ENCODE measurements at places on chromosomes 2 and 18.
A peak's percentile ranks its signal among the peaks of the same experiment; 100 is the strongest.

DNA sequence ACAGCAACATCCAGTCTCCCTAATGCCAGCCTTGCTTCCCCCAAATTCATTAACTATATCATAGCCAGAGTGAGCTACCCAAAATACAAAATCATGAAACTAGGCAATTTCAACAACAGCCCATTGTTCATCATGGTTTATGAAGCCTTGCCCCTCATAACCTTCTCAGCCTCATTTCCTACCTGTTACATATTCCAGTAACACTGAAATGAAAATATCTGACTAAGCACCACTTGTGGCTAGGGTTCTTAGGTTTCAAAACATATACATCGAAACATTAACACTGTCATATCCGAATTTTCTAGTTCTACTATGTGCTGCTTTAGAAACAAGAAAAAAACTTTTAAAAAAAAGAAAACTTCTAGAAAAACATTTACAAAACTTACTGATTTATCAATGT is 59.5 kb downstream of the ATAD2B start:
- DNase-seq = no peak

GRCh38 chr2:95024960-95025405 is 525 bp upstream of the MAL start:
- no peak for DNase-seq

DNA sequence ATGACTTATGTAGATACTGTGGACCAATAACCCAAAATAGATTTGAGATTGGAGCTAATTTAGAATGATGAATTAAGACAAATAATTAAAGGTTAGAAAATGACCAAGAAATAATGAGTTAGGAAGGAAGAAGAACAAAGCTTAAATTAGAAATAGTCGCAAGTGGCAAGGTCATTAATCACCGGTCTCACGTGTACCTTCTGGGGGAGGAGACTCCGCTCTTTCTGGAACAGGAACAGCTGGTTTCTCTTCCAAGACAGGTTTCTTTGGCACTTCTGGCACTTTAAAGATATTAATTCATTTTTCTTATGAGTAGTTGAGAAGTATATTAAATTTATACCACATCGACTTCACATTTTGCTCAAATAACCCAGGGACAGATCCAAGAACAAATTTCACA is 156.7 kb downstream of the TTN start:
- DNase-seq = no peak

DNA sequence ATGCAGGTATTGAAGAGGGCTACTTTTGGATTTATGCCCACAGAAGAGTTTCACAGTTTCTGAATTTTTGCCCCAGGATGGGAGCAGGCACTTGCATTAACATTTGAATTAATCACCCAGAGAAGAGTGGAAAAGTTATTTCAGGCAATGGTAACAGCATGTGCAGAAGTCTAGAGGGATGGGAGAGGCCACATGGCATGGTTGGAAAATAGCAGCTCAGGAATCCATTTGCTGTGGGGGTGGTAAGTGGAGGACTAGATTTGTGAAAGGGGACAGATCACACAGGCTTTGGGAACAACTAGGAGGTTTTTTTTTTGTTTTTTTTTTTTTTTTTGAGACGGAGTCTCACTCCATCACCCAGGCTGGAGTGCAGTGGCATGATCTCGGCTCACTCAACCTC is 65.2 kb downstream of the NEDD4L start:
- DNase-seq = no peak

GRCh38 chr18:78731398-78732032 is 248.1 kb upstream of the SALL3 start:
- DNase-seq = no peak

DNA sequence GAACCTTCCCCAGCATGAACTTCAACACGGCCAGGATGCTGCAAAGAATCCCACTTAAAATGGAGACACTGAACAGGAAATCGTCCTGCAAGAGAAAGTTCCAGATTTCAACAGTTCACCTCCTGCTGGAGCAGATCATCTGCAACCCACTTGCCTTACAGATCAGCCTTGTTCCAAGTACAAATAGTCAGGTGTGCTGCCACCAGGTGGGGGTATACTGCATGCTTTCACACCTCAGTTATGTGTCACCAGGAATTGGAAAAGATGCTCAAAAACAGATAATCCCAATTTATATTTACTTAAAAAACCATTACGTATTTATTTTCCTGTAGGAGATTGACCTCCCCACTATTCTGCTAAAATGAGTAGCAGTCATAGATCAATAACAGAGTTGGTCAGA is 212.3 kb downstream of the MGAT5 start:
- peak; percentile 45 for DNase-seq

DNA sequence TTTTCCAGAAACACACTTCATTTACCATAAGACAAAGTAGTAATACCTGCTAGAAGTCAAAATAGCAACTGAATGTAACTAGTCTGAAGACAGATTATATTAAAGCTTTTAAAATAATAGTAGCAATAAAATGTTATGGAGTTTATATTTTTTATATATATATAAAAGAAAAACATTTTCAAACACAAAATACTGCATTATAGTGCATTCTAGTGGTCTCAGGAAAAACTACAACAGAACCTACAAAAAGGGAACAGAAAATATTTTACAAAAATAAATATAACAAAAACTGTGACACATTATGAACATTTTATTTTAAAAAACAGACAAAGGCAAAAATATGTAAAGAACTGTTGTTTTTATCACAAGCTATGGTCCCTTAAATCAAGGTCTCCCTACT is 48.0 kb downstream of the STRN start:
- DNase-seq = no peak

GRCh38 chr2:2142345-2142744 is 188.7 kb downstream of the MYT1L start:
- DNase-seq = no peak

GRCh38 chr2:201448701-201449100 is 2.6 kb downstream of the TRAK2 start:
- DNase-seq = no peak

- no peak for DNase-seq
Measured at GRCh38 chr2:71784734-71785511, 331.6 kb downstream of the DYSF start.

DNA sequence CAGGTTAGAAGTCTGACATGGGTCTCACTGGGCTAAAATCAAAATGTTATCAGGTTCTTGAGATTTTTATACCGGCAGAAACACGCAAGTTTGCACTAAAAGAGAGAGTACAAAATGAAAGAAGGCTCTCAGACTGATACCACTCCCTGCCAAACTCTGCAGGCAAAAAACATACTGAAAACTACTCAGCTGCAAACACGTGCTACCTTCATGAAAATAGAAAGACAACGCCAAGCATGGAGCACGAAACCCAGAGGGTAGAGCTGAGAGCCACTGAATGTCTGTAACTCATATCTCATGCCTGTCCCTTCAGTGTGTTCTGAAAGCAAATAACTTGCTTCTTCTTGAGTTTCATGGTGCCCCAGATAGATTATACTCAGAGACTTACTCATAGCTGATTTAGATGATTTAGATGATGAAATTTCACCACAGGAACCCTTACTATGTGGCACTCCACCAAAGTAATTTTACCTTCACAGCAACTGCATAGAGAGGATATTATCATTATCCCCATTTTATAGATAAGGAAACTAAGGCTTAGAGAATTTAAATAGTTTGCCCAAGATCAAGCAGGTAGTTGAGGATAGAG is 313.0 kb upstream of the SLC39A10 start:
- no peak for DNase-seq

- no peak for DNase-seq
Measured at GRCh38 chr2:8310557-8311455, 371.1 kb upstream of the ID2 start.

GRCh38 chr2:30139131-30139870 is 7.5 kb upstream of the YPEL5 start:
- DNase-seq = no peak

- DNase-seq = no peak
Measured at GRCh38 chr2:105546628-105546974, 147.8 kb upstream of the FHL2 start.

Measured in mucosa of gallbladder (tissue), 1 donor.